ENCODE measurements at places on chromosomes 7 and 10.

DNA sequence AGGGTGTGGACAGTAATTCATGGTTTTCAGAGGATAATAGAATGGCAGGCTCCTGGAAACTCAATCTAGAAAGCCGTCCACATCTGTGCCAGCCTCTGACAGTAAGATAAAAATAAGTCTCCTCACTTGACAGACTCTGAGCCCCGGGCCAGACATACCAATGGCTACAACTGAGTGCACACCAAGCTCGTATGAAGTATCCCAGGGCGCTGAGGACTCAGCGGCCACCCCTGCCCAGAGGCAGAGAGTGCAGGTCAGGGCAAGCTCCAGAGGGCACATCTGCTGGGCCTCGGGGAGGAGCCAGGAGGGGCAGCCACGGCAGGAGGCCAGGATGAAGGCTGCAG lies 262.8 kb upstream of the TCERG1L start:
- no peak for DNase-seq

GRCh38 chr7:86252406-86252805 lies 391.3 kb upstream of the GRM3 start:
- DNase-seq = no peak

GRCh38 chr10:106487726-106488125 lies 676.8 kb downstream of the SORCS1 start:
- DNase-seq = no peak

GRCh38 chr10:80518807-80519360 lies 18.8 kb upstream of the SH2D4B start:
- no peak for DNase-seq

DNA sequence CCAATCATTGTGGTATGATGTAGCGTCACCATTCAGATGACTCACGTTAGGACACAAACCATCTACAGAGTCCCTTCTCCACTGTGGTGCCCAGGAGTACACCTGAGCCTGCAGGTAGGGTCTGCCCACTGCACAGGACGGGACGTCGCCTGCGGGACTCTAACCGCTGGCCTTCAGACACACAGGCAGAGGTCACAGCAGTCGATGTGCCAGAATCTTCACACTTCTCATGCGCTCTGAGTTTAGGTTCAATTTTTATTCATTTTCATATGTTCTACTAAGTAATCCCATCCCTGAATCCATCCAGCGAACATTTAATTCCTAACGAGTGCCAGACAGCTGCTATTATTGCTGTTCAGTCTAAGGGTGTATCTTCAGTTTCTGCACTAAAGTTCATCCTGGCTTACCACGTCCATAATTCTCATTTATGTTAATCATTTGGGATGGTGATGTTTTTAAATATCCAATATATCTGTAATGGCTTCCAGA lies 73.3 kb downstream of the CXCL12 start:
- no peak for DNase-seq

- no peak for DNase-seq
Observed at GRCh38 chr10:64855941-64856340, 1334.7 kb downstream of the REEP3 start.

Measured in stimulated activated CD8-positive, alpha-beta memory T cell treated with anti-CD3 and anti-CD28 coated beads, Interleukin-4, amount 100 ng/mL, for 1 hour (primary cell).